NCI-H446 (cell line): ENCODE measurements at places on chromosomes 3 and 15.

GRCh38 chr15:56894601-56895000, 23.8 kb upstream of the TCF12 start:
- no peak for DNase-seq

- DNase-seq: no peak
These were observed 1.2 kb downstream of the CHST2 start for GRCh38 chr3:143120716-143121240.

- DNase-seq: no peak
These were observed 299.9 kb downstream of the TBC1D5 start for GRCh38 chr3:17442332-17443049.

- DNase-seq: no peak
These were observed 237.6 kb downstream of the RAP2B start for GRCh38 chr3:153399636-153400035.

DNA sequence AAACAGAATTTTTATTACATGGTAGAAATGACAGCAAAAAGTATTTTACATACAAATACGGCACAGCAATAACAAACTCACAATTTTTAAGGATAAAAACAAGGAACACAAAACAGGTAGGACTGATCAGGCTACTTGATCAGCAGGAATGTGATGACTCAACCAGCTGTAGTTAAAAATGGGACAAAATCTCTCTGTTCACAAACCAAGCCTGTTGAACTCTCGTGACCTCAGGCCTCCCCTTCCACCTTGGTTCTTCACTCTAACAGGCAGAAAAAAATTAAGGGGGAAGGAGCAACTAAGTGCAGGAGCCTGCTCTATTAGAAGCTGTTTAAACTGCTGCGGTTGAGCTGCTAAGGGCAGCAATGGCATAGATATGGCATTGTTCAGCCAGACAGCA, 18.7 kb downstream of the FBXL22 start:
- no peak for DNase-seq

DNA sequence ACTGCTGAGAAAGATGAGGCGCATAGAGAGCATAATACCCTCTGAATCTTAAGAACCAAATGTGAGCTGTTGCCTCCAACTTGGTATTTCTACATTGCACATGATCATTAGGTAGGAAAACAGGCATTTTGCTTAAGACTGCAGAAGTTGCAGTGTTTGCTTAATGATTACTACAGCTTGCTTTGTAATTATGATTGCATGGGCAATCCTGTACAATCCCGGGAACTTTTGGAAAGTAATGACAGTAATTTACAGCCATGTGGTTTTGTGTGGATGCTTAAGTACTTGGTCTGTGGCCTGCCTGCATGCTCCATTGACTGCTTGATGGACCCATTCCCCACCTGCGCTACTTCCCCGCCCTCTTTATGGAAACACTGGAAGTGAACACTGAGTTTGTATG, 301.1 kb downstream of the DIPK2A start:
- no peak for DNase-seq

DNA sequence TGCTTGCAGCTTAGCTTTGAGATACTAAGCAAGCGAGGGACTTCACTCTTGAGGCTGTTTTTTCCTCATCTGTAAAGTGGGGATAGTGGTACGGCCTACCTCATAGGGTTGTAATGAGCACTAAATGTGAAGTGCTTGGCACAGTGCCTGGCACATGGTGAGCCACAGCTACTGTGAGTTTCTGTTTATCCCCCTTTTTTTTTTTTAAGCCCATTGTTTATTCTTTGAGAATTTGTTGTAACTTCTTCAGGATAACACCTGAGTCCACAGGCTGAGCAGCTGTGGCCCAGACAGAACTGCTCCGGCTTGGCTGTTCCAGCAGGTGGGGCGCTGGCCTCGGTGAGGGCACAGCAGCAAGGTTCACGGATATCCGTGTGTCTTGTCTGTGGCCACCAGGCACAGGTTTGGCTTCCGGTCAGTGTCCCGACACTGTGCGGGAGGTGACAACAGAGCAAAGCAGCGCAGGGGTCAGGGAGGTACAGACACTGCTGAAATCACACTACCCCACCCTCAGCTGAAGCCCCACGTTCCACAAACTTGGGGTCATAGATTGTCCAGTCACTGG, 7.3 kb upstream of the ISG20 start:
- no peak for DNase-seq

DNA sequence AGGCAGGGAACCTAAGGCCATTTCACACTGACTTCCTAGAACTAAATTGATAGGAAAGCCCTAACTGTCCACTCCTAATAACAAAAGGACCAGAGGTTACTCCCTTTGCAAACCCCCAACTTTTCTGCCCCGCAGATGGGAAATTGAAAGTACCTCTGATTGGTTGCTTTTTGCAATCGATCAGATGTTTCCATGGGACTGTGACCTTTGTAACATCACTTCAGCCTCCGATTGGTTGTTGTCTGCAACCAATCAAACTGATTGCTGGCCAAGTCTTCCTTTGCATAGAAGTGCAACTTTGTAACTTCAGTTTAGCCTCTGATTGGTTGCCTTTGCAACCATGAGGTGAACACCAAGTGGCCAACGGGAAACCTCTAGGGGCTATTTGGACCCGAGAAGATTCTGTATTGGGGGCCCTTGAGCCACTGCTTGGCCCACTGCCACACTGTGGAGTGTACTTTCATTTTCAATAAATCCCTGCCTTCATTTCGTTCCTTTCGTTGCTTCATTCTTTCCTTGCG, 11.3 kb upstream of the KNL1 start:
- DNase-seq: no peak

DNA sequence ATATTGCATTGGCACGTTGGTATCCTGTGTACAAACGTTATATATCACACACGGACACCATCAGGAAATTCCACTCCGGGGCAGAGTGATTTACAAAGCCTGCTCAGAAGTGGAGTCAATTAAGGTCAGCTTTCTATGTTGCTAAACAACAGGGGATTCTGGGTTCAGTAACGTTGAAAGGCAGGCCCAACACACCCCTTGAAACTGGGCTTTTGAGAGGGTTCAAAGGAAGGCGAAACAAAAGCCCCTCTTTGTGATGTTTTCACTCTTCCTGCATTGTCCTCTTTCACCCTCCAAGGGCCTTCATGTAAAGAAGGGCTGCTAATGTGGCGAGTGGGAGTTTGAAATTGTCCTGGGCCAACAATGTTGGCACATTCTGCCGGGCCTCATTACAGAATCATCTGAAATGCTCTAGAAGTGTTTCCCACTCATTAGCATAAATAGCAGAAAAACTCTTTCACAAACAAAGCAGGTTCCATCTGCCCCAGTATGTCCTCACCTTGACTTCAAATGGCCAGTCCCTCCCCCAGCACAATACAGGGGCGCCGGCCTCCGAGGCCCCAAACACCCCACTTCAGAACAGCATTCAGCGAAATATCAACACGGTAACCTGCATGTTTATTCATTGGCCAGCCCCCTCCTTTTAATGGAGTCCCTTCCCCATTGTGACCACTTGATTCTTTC, 76.4 kb downstream of the HES1 start:
- DNase-seq: no peak

DNA sequence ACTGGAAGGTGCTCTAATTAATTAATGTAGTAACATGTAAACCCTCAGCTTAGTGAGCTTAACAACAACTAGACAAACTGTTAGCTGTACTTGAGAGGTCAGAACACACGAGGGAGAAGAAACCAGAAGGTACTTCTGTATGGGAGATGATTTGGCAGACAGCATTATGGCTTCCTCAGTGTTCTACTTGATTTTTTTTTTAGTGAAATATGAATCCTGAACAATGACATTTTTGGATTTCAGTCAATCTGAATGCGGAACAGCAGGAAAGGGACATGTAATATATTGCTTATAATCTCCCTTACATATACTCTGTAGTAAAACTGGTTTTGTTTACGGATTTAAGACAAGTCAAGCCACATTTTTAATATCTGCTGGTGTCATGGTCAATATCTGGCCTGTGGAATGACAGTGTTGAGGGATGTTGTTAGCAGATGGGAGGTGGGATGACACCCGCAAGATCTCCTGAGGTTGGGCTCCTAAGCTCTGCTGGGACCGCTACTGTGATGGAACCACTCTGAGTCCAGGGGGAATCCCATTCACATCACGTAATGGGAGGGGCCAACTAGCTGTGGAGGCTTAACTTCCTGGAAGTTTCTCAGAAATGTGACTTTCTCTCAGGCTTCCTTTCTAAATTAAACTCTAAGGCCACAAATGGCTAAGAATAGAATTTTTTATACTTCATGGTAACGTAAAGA, 18.7 kb downstream of the TNFAIP8L3 start:
- peak; percentile 62 for DNase-seq

DNA sequence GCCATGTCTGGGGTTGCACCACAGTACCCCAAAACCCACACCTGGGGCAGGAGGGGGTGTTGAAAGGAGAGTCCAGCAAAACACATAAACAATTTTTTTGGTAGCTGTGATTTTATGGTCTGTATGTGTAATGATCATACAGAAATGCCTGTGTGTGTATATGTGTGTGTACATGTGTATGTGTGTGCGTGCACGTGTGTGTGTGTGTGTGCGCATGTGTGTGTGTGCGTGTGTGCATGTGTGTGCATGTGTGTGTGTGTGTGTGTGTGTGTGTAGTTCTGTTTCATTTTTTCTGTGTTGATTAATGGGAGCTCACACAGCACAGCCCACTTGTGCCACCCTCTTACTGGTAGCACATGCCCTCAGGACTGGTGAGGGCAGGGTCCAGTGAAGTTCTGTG, 96.3 kb upstream of the OXTR start:
- DNase-seq: no peak

DNA sequence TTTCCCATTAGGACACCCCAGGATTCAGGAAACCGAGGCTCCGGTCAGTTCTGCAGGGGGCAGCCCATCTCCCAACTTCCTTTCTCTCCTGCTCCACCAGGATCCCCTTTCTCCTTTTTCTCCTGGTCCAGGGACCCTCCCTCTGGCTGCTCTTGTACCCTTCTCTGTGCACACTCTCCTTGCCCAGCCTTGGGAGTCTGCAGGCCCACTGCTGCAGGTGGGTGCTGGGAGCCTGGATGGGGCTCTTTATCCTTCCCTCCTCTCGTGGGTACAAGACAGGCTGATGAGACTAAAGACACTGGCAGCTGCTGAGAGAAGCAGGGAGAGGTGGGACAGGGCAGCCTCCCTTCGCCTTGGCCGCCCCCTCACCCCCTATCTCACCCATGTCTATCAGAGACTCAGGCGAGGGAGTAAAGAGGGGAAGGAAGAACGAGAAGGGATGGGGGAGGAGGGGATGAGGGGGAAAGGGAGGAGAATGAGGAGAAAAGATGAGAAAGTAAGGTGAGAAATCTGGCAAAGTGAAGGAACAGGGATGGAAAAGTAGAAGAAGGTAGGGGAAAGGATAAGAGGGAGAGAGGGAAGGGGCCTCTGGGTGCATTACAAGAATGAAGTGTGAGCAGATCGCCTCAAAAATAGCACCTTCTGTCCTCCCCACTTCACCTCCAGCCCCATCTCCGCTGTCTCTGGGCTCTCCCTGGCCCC, 45.2 kb downstream of the ITGA11 start:
- no peak for DNase-seq

- no peak for DNase-seq
These were observed 83.5 kb downstream of the AQP9 start for GRCh38 chr15:58221591-58222241.

- no peak for DNase-seq
These were observed 84.6 kb downstream of the GREM1 start for GRCh38 chr15:32802286-32802936.

DNA sequence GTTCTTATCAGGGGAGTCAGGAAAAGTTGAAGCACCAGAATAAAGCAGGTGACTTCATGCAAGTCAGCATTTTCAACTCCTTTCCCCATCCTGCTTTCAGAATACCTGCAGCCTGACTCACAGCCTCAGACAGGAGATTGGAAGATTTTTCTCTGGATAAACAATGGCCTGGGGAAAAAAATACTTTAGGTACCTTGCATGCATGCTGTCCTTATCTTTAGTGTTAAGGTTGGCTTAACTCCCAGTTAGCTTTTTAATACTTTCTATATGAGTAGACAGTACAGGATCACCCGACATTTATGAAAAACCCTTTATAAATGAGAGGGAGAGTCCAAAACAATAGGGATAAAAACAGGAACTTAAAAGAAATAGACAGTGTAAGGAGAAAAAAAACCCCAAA, 53.6 kb downstream of the PAK2 start:
- DNase-seq: no peak

DNA sequence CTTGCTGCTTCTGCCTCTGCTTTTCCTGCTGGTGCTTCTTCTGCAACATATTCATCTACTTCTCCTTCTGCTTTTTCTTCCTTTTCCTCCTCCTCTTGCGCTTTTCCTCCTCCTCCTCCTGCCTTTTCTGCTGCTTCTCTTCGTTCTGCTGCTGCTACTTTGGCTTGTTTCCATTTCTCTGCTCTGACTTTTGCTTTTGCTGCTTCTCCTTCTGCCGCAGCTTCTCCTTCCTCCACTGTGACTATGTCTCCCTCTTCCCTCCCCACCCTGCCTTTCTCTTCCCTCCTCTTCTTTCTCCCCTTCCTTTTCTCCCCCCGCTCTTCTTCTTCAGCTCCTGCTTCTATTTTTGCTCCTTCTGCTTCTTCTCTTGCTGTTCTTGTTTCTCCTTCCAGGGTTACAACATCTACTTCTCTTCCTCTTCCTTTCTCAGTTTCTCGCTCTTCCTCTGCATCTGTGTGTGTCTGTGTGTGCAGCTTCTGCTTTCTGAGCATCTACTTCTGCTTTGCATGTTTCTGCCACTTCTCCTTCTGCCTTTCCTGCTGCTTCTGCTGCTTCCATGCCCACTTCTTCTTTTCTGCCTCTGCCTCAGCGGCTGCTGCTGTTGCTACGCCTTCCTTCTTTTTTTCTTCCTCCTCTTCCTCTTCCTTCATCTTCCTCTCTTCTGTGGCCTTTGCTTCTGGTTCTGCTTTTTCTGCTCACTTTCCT, 51.4 kb downstream of the FAM43A start:
- DNase-seq: no peak

DNA sequence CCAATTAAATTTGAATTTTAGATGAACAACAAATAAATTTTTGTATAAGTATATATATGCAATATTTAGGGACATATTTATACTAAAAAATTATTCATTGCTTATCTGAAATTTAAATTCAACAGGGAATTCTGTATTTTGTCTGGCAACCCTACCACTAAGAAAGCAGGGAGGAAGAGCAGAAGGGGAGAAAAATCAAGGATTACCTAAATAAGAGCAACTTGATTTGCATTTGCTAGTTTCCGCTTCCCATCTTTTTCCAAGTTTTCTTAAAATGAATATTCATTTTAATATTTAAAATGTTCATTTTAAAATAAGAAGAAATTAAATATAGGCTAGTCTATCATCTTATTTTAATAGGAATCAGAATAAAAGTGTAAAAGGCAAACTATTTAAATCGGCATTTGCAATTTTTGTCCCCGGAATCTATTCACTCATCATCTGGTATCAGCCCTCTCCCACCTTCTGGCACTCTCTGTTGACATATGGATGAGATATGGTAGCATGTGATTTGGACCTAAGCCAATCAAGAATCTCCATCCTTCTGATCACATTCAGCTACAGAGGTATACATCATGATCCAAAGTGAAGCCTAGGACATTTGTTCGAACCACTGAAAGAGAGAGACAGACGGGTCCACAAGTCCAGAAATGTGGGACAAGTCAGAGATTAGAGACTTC, 82.6 kb downstream of the TRANK1 start:
- no peak for DNase-seq

- DNase-seq: no peak
These were observed 145.5 kb upstream of the UMPS start for GRCh38 chr3:124584552-124585391.

GRCh38 chr15:66894363-66894762, 171.0 kb upstream of the SMAD3 start:
- no peak for DNase-seq
